ENCODE measurements at places on chromosomes 2 and 18.

- no peak for DNase-seq
Observed at GRCh38 chr18:59631583-59632181, 65.5 kb downstream of the CCBE1 start.

GRCh38 chr2:74379851-74380789, at the start of gene DCTN1:
TSS of gene DCTN1 (minus strand) at chr2:74380311. CDS start at chr2:74380037, 274 bp downstream.
- DNase-seq: no peak

DNA sequence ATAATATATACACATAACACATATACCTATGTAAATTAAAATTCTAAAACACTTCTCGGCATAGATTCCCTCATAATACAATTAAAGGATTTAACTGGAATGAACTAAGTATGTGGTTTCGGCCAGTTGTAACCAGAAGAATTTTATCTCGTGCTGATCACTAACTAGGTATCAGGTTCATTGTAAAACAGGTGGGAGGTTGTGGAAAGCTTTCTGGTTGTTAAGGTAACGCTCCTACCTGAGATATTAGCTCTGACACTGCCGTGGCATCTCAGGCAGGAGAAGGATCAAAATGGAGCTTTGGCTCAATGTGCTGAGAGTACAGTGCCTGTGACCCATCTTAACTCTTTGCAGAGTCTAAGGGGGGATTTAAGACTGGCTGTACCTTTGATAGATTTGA, 42.5 kb downstream of the SLC9A2 start:
- DNase-seq: no peak

DNA sequence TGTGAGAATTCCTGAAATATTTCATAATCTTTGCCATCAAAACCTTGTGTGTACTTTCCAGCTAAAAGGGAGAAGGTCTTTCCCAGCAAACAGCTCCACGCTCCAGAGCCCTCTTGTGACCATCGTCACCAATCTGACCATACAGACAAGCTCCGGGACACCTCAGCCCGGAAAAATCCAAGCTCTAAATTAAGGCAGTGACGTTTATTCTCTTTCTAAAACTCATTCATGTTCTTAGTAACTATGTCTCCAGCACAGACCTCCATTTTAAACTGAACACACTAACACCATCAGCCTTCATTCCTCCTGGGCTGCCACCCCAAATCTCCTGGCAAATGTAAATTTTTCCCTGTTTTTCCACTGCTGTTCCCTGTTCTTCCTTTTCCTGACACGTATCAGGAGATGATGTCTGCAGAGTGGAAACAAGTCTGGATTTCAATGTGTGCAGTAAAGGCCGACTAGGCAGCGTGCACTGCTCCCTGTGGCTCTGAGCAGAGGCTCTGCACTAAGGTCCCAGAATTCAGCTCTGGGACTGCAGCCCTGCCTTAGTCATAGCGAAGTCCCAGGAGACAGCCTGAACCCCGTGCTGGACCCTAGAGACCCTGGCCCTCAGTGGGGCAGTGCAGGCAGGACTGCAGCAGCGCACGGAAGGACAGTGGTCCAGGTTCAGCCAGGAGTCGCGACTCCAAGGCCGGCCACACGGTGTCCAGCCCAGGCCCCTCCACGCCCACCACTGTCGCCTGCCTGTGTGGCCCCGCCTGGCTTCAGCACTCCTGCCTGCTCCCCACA, 452.5 kb upstream of the SALL3 start:
- no peak for DNase-seq

- no peak for DNase-seq
Observed at GRCh38 chr2:8981876-8982275, 21.6 kb downstream of the MBOAT2 start.

GRCh38 chr2:71521436-71521950, 68.1 kb downstream of the DYSF start:
- no peak for DNase-seq

GRCh38 chr2:207252979-207253645, 87.4 kb upstream of the KLF7 start:
- no peak for DNase-seq

DNA sequence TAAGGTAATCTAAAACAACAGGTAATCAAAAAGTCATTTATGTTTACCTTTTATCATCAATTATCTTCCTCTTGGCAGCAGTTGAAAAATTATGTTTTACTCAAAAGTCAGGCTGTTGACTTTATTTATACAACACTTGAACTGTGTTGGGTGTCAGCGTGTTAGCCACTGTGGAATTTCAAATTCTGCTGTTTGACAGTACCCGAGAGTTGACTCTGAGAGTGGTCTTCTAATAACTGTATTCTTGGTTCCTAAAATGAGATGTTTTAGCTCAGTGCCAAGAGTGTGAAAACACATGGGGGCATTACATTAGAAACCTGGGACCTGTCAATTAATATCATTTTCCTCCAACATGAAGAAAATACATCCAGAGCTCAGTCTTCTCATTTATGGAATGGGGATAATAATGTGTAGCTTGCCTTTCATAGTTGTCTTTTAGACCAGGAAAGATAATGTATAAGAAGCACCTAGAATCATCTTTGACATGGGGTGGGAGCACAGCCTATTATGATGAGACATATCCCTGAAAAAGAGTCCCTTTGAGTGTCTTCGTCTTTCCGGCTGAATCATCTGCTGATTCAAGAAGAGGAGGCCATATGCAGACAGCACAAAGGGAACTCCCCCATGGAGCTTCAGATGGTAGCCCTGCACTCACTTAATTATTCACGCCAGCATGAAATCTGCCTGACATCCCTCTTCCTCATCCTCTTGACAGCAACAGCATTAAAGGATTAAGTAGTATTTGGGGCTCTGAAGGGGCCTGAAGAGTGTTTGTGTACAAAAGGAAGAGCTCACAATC, 89.1 kb downstream of the AFF3 start:
- DNase-seq: no peak

DNA sequence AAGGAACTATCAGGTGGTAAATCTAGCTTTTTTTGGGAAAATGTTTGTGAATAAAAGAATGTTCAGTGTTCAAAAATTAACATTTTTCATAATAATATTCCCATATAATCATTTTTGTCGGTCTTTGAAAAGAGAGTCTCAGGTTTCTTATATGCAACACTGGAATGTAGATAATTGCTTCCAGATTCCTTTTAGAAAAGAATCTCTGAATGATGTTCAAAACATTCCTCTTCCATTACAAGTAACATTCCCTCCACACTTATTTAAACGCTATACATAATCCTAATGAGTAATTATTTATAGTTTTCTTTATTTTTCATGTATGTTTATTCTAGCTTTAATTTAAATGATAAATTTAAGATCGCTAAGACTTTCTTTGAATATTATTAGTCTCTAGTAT, 7.0 kb downstream of the ZSWIM2 start:
- DNase-seq: no peak

DNA sequence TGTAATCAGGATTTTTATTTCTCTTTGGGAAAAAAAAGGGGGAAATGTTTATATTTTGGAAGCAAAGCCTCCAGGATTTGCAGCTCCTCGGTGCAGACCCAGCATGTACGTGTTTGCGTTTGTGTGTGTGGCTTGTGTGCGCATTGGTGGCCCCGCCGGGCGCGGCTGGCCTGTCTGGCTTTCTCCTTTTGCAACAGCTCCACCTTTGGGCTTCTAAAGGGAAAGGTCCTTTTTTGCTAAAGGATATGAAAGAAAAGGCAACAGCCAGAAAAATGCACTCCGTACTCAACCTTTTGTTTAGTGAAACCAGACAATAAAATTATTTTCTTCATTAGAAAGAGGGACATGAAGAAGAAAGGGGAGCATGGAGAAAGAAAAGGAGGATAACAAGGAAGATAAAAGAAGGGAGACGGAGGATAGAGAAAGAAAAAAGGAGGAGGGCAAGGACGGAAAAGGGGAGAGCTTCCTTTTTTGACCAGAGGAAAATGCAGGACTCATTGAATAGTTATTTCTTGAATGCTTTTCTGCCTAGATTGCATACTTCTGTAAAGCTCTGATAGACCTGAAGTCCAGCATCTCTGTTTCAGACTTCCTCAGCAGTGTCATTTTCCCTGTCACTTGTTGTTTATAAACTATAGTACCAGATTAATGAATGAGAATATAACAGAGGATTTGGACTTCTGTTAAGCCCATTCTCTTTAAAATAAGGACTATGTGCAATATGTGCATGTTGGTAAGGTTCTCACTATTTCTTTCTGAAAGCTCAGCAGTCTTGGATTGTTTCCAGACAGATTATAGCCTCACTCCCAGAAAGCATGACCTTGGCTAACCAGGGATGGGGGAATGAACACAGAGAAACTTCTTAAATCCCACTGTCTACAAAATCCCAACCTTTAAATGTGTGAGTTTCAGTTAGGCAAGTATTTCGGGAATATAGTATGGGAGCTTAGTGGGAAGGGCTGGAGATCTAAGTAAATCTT, 563.1 kb upstream of the PIK3C3 start:
- no peak for DNase-seq

GRCh38 chr18:44917216-44918141, 236.8 kb downstream of the SETBP1 start:
- no peak for DNase-seq

DNA sequence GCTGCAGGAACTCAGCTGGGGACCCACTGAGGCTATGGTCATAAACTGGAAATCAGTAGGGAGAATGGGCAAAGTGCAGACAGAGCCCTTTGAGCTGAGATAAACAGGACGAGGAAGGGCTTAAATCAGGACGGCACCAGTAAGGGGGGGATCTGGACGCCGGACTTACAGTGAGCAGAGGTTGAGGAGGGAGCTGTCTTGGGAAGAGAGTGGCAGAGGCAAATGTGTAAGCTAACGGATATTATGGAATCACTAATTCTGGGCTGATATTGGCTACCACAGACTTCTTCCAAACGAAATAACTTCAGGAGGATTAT, 539 bp downstream of the CYP27A1 start:
- no peak for DNase-seq

- DNase-seq: no peak
Observed at GRCh38 chr18:25279961-25280360, 72.0 kb downstream of the ZNF521 start.

GRCh38 chr18:7603259-7604000, 36.3 kb downstream of the PTPRM start:
- no peak for DNase-seq

- no peak for DNase-seq
Observed at GRCh38 chr2:163771596-163771995, 35.8 kb upstream of the FIGN start.

- no peak for DNase-seq
Observed at GRCh38 chr2:165530-165929, 98.3 kb downstream of the SH3YL1 start.

GRCh38 chr18:36610661-36611060, 218.1 kb downstream of the TPGS2 start:
- DNase-seq: no peak

GRCh38 chr2:98828793-98829371, 98.0 kb upstream of the MGAT4A start:
- no peak for DNase-seq

DNA sequence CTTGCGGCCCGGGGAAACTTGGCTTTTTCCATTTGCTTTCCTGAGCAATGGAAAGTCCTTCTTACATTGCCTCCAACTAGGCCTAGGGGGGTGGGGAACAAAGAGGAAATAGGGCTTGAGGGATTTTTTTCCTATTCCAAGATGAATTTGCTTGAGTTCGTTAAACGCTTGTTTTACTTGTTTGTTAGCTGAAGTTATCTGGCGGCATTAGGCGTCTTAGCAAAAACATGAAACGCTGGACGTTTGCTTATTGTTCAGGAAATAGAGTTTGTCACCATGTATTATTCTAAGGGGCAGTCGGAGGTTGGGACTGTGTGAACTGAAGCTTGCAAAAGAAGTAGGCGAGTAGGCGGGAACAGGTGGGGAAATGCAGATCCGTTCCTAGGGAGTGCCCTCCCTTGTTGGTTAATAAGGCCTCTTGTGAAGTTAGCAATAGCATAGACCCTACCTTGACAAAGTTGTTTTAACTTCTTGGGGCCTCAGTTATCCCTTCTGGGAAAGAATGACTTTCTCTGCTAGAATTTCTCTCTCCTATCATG, 1.9 kb downstream of the CABLES1 start:
- DNase-seq: no peak

- DNase-seq: peak; percentile 26
Observed at GRCh38 chr18:59961070-59961469, 61.3 kb downstream of the PMAIP1 start.

DNA sequence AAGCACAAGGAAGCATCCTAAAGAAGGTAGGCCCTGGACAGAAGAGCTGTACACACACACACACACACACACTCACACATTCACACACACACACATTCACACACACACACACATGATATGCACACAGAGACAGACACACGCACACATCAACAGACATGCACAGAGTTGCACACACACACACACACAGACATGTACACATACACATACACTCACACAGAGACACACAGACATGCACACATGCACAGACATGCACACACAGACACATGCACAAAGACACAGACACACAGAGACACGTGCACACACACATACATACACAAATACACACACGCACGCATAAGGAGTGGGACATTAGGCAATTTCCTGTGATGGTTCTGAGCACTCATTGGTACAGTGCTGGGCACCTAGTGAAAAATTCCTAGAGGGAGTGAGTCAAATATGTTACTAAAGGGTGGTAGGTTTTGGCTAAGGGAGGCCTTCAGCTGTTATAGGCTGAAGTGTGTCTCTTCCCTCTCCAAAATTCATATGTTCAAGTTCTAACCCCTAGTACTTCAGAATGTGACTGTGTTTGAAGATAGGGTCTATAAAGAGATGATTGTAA, 26.4 kb downstream of the THNSL2 start:
- no peak for DNase-seq

- no peak for DNase-seq
Observed at GRCh38 chr18:75287006-75287405, 76.4 kb downstream of the TSHZ1 start.

DNA sequence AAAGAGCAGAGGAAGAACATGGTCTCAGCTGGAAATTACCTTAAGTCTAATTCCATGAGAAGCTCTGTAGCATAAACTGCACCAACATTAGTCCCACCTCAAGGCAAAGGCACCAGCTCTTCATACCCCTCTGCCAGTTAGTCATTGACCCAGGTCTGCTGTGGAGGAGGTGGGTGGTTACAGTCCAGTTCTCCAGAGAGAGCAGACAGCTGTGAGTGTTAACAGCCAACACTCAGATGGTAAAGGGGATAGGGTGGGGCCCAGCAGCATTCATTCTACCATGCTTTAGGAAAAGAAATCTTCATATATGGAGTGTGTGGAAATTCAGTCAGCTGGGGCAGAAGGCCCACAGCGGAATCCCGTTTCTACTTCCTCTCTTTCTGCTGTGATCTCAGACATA, 159.7 kb upstream of the FBXO11 start:
- no peak for DNase-seq

Data from GM12892 (cell line).